ENCODE measurements at places on chromosomes 2 and 18.
A peak's percentile ranks its signal among the peaks of the same experiment; 100 is the strongest.

- no peak for DNase-seq
Observed at GRCh38 chr2:43262951-43263350, 36.5 kb upstream of the ZFP36L2 start.

- no peak for DNase-seq
Observed at GRCh38 chr2:145284551-145284950, 764.6 kb upstream of the ZEB2 start.

- no peak for DNase-seq
Observed at GRCh38 chr2:30732876-30733275, 74.4 kb downstream of the CAPN13 start.

DNA sequence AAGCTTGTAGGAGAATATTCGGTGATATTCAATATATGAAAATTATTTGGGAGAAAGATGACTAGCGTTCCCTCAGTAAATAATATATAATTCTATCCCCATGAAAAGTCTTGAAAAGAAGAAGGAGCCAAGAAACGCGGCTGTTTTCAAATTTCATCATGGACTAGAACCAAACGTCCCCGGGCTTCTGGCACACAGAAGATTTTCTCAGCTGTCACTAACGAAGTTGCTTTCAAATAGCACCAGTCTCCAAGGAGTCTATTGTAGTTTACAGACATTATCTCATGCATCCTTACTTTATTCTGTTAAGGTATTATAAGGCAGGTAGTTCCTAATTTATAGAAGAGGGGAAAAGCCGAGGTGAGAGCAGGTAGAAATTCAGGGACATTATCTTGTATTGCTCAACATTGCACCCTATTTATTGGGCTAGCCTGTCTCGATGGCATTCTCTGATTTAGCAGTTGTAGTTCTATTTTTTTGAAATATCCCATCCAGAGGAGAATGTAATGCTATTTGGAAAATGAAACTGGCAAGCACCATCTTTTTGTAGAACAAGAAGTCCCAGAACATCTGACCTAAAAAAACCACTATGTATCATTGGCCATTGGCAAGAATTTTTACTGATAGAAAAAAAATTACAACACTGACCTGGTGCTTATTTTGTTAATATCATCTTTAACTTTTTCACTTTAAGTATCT, 198.1 kb upstream of the RASGRP3 start:
- no peak for DNase-seq

GRCh38 chr2:58032764-58033080, 13.9 kb upstream of the VRK2 start:
- peak; percentile 63 for DNase-seq

- no peak for DNase-seq
Observed at GRCh38 chr18:63182861-63183260, 136.7 kb downstream of the BCL2 start.

GRCh38 chr2:174076040-174076439, 110.9 kb upstream of the SP3 start:
- DNase-seq: no peak

- no peak for DNase-seq
Observed at GRCh38 chr2:158116936-158117335, 15.3 kb downstream of the UPP2 start.

- no peak for DNase-seq
Observed at GRCh38 chr2:151904807-151905206, 76.6 kb upstream of the ARL5A start.

- DNase-seq: no peak
Observed at GRCh38 chr18:42105394-42105793, 150.4 kb downstream of the PIK3C3 start.
